Memory B cell (primary cell): ENCODE measurements at places on chromosomes 4 and X.

DNA sequence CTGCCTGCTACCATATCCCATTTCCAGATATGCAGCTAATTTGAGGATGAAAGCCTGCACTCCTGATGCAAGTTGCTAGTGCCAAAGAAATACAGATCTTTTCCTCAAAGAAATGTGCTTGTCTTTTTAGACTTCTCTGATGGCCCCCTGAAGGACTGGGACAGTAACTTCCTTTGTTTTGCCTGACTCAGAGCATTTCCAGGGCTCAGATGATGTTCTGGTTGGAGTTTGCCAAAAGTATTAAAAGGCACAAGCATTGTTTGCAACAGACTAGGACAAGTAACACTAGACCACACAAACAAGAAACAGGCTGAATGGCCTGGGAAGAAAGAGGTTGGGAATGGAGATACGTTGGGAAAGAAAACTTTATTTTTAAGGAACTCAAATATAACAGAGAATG is 175.2 kb downstream of the IL13RA2 start:
- H3K27me3 ChIP-seq: no peaks in the 10 kb centered on the region
- DNase-seq: no peak
- H3K36me3 ChIP-seq: no peaks in the 10 kb centered on the region
- no peak overlapping the region for H3K4me3 ChIP-seq
- no peak overlapping the region for H3K27ac ChIP-seq

DNA sequence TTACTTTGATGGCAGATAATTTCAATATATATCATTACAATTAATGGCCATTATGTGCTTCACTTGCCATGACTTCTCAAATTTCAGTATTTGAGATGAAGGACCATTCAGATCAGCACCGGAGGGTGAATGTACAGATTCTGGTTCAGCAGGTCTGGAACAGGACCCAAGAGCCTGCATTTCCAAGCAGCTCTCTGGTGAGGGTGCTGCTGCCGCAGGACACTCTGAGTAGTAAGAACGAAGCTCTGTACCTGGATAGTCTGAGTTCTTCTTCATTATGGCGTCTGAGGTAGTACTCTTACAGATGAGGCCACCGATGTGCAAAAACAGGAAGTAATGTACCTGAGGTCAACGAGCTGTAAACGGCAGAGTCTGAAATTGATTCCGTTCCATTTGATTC is 228.2 kb downstream of the FBXW7 start:
- no peak for DNase-seq
- H3K36me3 ChIP-seq: no peaks in the 10 kb centered on the region
- peaks cover 4% of the 10 kb centered on the region for H3K27me3 ChIP-seq
- H3K4me3 ChIP-seq: no peak overlapping the region
- no peak overlapping the region for H3K27ac ChIP-seq
- H3K4me1 ChIP-seq: peaks cover 6% of the 10 kb centered on the region

DNA sequence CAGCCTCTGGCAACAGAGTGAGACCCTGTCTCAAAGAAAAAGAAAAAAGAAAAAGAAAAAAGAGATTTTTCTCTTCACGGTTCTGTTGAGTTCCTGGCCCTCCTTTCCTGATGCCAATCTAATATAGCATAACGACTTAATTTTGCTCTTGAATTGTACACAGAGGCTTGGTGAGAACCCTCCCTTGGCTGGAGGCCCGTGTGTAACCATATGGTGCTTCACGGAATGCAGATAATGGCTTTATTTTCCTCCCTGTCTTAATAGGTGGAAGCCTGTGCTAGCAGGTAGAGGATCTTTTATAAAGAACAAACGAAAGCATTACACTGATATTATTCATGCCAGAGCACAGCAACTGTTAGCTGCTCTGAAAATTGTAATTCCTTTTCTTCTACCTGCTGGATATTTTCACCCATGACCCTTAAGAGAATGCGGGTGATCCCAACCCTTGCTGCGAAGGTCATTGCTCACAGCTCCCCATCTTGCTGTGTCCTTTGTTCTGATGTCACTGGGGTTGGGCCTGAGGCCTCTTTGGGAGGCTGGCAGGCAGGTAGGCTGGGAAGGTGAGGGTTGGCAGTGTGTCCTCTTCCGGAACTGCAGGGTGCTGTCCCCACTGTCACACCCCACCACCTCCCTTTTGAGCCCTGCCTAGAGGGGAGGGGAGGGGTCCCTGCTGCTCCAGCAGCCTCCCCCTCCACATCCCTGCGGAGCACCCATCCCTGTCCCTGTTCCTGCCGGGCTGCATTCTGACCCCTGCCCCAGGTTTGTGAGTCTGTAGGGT is 83.8 kb upstream of the STOX2 start:
- no peaks in the 10 kb centered on the region for H3K4me1 ChIP-seq
- no peak for DNase-seq
- no peak overlapping the region for H3K4me3 ChIP-seq

- DNase-seq: no peak
- no peak overlapping the region for H3K27ac ChIP-seq
- H3K4me1 ChIP-seq: no peaks in the 10 kb centered on the region
- no peak overlapping the region for H3K4me3 ChIP-seq
Measured at GRCh38 chrX:112223391-112223790, 140.8 kb upstream of the TRPC5 start.

DNA sequence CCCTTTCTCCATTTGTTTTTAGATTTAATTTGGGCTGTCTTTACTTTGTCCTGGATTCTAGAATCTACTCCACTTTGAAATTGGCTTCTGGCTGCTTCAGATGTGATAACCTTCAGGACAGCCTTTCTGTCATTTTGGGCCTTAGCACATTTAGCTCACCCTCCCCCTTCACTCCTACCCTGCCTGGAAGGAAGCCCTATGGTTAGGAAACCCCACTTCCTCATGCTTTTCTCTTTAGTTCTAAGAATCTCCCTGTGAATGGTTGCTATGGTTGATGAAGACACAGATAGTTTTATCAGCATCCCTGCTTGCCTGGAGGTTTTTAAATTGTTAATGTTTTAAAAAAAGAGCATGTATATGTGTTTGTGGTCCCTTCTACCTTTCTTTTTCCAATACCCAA is 100.7 kb upstream of the PTPN13 start:
- DNase-seq: no peak
- H3K27me3 ChIP-seq: peaks cover 2% of the 10 kb centered on the region
- H3K4me1 ChIP-seq: peaks cover 2% of the 10 kb centered on the region
- no peak overlapping the region for H3K27ac ChIP-seq

- peaks cover 18% of the 10 kb centered on the region for H3K36me3 ChIP-seq
- no peak overlapping the region for H3K27ac ChIP-seq
Measured at GRCh38 chr4:913280-913618, 18.9 kb downstream of the GAK start.

GRCh38 chr4:137390707-137391106 is 141.6 kb downstream of the PCDH18 start:
- no peak overlapping the region for H3K27ac ChIP-seq
- no peak overlapping the region for H3K4me3 ChIP-seq
- H3K27me3 ChIP-seq: no peaks in the 10 kb centered on the region
- no peaks in the 10 kb centered on the region for H3K36me3 ChIP-seq

GRCh38 chr4:100949350-100949935 is 397.9 kb downstream of the PPP3CA start:
- no peak overlapping the region for H3K4me3 ChIP-seq
- no peak for DNase-seq
- H3K27ac ChIP-seq: no peak overlapping the region
- no peaks in the 10 kb centered on the region for H3K4me1 ChIP-seq
- H3K36me3 ChIP-seq: peaks cover 1% of the 10 kb centered on the region
- peaks cover 5% of the 10 kb centered on the region for H3K27me3 ChIP-seq

GRCh38 chrX:47278691-47279090 is 45.9 kb downstream of the USP11 start:
- no peak overlapping the region for H3K27ac ChIP-seq
- H3K36me3 ChIP-seq: no peaks in the 10 kb centered on the region
- DNase-seq: no peak
- peaks cover 1% of the 10 kb centered on the region for H3K27me3 ChIP-seq
